Natural killer cell treated with Interleukin-12 subunit alpha and Interleukin-12 subunit beta and Interleukin-15 and Interleukin-18, amount 100 ng/mL, for 72 hours (primary cell): ENCODE measurements at places on chromosomes 7 and 10. TPM values are rescaled to one million over a fixed set of nuclear protein-coding genes. Genes with fewer than 3 reads are reported as not detected.
A peak's percentile ranks its signal among the peaks of the same experiment; 100 is the strongest.

DNA sequence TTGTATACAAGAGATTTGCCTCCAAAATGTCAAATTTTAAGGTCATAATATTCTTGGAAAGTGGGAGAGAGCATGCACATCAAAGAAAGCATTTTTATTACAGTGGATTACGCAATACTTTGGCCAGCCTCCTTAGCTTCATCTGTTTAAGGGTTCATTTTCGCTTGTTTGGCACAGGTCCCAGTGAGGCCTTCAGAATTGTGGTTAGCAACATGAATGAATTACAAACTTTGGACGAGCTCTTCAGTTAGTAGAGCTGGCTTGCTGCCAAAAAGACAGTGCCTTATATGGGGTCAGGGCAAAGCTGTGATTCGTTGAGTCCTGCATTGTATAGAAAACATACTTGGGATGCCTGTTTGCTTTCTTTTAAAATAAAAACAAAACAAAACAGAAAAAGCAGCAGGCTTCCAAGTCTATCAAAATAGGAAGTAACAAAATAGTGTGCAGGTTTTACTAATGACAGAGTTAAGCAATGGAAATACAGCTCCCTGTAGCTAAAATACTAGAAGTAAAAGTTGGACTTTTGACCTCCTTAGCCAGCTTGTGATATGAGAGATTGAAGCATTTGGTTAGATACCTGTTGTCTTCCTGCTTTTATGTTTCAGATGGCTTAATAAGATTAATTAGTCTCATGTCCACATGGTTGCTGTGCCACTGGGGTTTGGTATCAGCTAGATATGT is 190.8 kb downstream of the MLLT10 start:
- DNase-seq = peak; percentile 60

- no peak for DNase-seq
These were observed 159.0 kb upstream of the UNC5B start for GRCh38 chr10:71053169-71053895.

- no peak for DNase-seq
These were observed 133.7 kb upstream of the CDK1 start for GRCh38 chr10:60644436-60645130.

DNA sequence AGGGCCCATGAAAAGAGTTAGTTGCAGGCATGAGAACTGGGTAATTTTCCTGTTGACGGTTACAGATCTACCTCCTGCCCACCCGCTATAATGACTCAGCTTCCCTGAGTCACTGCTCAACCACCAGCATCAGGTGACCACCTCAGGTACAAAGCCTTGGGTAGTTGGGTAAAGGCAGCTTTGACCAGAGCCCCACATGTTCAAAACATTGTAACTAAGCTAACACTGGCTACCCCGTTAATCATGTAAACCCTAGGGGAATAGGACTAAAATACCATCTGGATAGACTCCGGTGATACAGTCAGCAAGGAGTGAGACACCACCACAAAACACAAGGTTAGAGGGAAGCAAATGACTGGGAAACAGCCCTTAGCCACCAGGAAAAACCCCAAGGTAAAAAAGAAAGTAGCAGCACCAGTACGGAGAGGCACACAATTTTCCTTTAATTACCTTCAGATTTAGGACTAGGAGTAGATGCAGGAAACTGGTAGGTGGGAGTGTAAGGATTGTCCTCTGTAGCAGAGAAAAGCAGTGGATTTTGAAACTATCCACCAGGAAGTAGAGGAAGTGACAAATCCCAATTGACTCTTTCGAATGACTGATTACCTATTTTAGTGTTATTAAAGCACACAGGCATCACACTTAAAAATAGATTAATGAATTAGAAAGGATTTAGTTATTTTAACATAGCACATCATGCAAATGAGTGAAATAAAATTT is 103.5 kb upstream of the PDLIM1 start:
- DNase-seq = no peak

DNA sequence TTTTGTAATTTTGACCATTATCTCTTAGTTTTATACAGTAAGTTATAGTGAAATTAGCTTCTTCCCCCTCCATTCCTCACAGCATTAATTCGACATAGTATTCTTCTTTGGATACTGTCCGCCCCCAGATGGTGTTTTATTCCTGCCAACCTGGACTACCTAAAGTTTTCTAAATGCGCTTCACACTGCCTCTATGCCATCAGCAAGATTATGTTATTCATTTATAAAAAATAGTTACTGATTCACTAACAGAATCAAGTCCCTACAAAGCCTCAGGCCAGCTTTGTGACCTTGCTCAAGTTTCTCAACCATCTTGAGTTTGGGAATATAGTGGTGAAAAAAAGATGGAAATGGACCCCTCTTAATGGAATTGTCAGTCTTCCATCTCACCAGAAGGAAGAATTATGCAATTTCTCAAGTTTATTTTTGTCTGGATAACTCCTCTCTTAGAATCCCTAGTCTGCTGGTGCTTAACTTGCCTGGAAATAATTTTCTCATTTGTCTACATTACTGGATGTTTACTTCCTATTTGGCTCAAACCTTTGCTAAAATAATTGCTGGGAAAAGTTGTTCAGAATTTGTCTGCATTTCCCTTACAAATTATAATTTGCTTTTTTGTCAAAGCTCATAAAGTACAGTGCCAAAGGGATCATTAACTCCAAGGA is 16.7 kb upstream of the FGL2 start:
- DNase-seq = no peak

DNA sequence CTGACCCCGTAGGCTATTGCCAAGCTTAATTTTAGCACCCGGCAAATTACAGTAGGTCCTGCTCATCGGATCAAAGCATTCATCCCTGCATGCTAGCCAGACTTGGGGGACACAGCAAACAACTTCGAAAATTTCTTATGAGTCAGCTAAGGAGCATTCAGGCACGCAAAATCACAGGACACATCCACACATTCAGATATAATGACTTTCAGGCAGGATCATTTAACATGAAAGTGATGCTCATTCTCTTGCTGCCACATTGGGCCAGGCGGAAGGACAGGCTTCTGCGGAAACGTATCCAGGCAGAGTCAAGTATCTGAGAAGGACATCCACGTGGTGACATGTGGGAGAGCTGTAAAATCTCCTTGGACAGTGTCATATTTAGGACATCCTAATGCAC is 474.0 kb upstream of the NRP1 start:
- no peak for DNase-seq

GRCh38 chr10:22626784-22627183 is 87.6 kb downstream of the PIP4K2A start:
- DNase-seq = no peak

GRCh38 chr10:112230325-112230988 is 46.9 kb upstream of the GPAM start:
- no peak for DNase-seq

Gene SLC18A2
- not detected for total RNA-seq
